ENCODE measurements at places on chromosomes 5 and 9.

DNA sequence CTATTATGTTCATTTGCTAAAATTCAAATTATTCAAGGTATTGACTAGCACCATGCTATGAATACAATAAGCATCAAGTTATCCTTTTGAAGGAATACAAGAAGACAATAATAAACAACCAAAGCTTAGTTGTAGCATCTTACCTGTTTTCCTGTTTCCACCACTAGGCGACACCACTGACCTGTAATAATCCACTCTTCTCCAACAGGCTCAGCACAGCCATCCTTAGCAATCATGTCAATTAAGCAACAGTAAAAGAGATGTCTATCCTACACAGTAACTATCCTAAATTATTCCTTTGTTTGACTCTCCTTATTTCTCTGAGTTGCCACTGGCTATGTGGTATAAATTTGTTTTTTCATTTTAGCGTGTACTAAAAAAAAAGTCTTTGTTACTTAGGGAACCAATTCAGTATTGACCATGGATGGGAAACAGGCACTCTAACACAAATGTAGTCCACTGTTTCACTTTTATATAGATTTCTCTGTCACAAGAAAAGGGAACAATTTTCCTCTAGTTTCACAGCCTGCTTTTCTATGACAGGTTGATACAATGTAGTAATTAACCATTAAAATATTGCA is 46.2 kb downstream of the PCA3 start:
- peak; percentile 42 for DNase-seq

DNA sequence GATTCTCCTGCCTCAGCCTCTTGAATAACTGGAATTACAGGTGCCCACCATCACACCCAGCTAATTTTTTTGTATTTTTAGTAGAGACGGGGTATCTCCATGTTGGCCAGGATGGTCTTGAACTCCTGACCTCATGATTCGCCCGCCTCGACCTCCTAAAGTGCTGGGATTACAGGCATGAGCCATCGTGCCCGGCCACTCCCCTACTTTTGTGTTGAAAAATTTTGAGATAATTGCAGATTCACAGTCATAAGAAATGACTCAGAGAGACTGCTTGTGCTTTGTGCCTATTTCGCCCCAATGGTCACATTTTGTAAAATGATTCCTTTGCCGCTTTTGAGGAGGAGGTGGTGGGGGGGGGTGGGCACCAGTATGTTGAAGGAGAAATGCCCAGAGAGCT is 48.1 kb upstream of the SH3PXD2B start:
- DNase-seq = no peak

GRCh38 chr5:31186672-31187267 is 6.7 kb upstream of the CDH6 start:
- peak; percentile 47 for DNase-seq

DNA sequence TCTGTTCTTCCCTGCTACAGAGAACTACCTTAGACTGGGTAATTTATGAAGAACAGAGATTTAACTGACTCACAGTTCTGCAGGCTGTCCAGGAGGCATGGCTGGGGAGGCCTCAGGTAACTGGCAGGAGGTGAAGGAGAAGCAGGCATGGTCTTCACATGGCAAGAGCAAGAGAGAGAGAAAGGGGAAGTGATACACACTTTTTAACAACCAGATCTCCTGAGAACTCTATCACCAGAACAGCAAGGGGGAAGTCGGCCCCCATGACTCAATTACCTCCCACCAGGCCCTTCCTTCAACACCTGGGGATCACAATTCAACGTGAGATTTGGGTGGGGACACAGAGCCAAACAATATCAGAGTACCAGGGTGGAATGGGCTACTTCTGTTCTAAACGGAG is 766.8 kb downstream of the TLE1 start:
- no peak for DNase-seq

GRCh38 chr5:132491368-132492364 is 1.1 kb upstream of the IRF1 start:
- DNase-seq = no peak

DNA sequence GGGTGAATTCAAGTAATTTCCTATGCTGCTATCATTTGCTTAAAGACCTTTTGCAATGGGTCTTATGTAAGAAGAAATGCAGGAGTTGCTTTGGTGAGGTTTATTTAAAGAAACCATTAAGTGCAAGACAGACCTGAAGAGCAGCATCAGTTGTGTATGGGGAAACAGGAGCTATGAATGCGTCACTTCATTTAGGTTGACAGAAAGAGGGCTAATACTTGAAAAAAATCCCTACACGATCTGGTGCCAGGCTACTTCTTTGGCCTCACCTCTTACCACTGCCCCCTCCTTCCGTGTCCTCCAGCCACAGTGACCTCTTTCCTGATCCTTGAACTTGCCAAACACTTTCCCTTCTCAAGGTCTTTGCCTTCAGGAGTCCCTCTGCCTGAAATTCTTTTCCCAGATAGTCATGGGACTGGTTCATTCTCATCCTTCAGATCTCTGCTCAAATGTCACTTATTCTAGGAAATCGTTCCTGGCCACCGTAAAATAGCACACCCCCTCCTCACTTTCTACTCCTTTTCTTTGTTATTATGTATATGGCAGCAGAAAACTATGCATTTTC is 1.4 kb upstream of the JAK2 start:
- no peak for DNase-seq

All from NCI-H2171 treated with DMSO at 0.1 percent for 48 hours (cell line).